Globus pallidus (tissue), 1 donor: ENCODE measurements at places on chromosomes 12 and 14.

- no peak for DNase-seq
These were observed 59.4 kb downstream of the HELB start for GRCh38 chr12:66361703-66362102.

DNA sequence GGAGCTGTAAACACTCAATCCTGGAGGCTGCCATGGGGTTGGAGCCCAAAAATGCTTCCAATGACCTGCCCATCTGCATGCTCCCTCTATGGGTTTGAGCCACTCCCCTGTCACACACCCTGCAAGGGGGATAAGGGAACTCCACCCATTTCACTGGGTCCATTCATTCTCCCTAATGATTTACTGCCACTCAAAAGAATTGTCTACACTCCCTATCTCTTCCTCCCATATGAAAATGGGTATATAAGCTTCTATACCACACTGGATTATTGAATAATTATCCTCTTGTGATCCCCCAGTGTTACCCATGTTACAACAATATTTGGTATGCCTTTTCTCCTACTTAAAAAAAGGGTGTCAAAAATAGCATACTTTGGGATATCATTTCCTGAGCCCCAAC lies 260.8 kb upstream of the CCDC196 start:
- DNase-seq, result no peak

- no peak for DNase-seq
These were observed 26.0 kb downstream of the WBP11 start for GRCh38 chr12:14777271-14777670.

GRCh38 chr12:123233505-123234308 lies 471 bp downstream of the MTRFR start:
- DNase-seq, result no peak

DNA sequence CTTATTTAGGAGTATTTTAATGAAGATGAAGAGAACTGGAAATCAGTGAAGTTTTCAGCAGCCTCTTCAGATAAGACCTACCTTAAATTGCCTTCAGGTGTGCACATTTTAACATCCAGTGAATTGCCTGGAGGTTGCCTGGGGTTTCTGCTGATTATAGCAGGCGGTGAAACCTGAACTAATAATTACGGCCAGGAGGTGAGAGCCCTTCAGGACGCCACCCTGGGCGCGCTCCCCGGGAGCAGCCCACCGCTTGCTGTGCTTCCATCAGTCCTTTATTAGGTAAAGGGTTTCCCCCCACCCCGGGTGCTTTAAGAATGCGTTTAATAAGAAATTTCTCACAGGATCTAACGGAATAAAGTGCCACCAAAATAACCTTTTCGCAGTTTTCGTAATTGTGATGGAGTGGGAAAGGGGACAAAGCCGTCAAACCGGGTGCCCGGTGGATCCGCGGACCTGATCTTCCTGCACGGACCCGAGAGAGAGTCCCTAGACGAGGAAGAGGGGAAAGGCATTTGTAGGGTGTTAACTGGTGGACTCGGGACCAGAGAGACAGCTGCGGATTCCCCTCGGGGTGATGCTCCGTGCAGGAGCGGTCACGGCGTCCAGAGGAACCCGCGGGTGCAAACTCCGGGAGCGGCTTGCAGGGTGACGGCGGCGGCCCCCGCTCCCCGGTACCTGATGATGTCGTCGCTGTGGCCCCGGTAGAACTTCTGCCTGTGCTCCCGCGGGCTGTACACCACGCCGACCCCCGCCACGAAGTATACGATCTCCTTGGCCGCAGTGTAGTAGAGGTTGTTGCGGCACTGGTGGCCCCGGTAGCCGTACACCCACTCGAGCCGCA lies 902 bp downstream of the EML5 start:
- peak; percentile 24 for DNase-seq

GRCh38 chr12:81705586-81705985 lies 53.6 kb downstream of the PPFIA2 start:
- no peak for DNase-seq

DNA sequence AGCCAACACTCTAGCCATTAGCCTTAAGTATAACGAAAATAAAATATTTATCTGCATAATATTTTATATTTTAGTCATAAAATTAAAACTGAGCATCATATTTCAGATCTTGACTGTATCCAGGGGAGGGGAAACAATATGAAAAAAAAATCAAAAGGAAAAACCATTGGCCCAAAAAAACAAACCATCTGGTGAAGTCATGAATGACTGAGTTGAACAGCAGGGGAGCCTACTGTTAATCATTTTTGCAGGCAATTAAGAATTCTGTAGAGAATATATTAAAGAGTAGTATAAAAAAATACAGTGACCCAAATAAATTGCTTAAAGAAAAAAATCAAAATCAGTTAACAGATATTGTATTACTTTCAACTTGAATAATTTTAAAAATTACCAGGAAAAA lies 224.8 kb downstream of the C12orf50 start:
- DNase-seq, result no peak

GRCh38 chr12:72272731-72273498 lies 745 bp downstream of the TRHDE start:
- DNase-seq, result no peak

DNA sequence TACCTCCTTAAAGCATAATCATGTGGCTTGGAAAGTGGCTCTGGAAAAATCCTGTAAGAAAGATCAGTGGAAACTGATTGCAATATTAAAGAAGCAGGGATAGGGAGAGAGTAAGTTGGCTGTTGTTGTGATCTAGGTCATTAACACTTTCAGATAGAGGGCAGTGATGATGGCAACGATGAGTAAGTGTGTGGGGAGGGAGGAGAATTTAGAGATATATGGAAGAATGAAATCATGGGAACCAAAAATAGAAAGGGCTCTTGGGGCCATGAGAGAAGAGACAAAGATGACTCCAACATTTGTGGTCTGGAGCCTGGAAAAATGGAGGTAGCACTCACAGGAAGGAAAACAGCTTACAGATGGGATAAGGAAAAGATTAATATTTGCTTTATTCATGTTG lies 23.3 kb downstream of the SNRPF start:
- DNase-seq, result no peak

GRCh38 chr12:12008931-12009611 lies 61.7 kb upstream of the BCL2L14 start:
- DNase-seq, result no peak

DNA sequence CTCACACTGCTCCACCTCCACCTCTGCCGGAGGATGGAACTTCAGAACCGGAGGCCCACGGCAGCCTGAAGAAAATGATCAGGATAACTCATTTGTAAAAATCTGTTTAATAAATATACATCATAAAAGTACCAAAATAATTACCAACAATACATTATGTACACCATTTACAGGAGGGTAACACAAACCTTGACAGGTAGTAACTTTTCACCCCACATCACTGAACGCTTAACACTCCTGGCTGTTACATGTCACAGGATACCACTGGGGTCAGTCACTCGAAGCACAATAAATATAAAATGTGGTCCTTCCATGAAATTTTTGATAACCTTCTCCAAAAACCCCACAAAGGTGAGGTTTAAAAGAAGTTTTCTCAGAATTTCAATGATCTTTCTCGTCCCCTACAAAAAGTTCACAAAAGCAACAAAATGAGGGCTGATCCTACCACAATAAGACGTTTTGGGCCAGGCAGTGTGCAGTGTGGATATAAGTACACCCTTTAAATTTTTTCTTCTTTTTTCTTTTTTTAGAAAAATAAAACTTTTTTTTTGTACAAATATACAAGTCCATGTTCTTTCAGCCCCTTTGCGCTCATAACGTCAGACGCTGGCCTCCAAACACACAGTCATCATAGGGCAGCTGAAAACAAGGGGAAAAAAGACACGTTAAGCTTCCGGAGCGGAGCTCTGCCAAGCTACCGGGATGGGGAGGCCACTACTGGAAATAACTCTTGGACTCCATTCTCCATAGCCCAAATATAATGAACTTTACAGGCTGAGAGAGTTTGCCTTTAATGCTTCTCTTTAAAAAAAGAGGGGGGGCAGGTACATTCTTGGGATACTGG lies 2.9 kb downstream of the NFKBIA start:
- DNase-seq, result no peak

- peak; percentile 19 for DNase-seq
These were observed 38.7 kb upstream of the CRY1 start for GRCh38 chr12:107131832-107132616.

GRCh38 chr14:79298373-79298772 lies 912.9 kb downstream of the DIO2 start:
- DNase-seq, result no peak

DNA sequence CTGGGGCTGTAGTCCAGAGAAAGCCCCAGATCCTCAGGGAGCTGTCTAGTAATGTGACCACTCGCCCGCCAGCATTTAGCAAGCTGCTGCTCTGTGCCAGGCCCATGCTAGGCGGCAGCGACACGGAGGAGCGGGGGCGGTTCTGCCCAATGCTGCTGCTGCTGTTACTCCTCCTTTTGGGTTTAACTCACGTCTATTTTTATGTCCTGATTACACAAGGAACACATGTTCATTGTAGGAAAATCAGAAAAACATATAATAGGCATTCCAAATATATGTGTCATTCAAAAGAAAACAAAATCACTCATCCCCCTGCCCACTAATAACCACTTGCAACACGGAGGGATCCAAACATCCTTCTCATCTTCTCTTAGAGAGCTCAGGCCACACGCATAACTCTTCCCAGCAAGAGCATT lies 30.4 kb downstream of the CCDC92 start:
- DNase-seq, result no peak

DNA sequence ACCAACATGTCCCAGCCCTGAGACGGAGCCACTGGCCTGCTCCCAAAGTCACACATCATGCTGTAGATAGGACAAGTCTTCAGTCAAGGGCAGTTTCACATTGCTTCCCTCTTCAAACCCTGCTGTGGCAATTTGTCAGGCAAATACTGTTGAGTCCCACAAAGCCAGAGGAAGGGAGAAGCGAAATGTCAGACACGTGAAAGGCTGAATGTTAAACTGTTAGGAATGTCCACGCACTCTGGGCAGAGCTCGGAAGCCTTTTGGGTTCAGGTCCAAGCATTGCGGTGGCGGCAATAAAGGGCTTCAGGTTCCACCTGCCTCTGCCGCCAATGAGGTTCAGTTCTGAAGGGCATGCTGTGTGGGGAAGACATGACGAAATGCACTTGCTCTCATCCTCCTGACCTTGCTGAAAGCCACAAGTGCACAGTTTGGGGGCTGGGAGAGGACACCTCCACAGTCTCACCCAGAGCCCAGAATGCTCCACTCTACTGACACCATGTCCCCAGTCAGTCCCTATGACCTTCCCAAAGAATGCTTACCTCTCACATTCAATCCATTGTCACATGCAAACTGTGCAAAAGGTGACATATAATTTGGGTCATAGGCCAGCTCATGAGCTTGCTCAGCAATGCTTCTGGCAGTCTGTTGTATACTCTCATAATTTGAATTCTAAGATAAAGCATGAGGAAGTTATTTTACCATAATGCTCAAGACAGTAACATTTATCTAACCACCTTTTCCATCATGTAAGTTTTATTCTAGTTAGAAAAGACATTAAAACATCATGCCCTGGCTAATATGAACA lies 35.7 kb downstream of the RAD9B start:
- no peak for DNase-seq

GRCh38 chr14:71931492-71932228 lies 569 bp upstream of the RGS6 start:
- DNase-seq, result peak; percentile 31

DNA sequence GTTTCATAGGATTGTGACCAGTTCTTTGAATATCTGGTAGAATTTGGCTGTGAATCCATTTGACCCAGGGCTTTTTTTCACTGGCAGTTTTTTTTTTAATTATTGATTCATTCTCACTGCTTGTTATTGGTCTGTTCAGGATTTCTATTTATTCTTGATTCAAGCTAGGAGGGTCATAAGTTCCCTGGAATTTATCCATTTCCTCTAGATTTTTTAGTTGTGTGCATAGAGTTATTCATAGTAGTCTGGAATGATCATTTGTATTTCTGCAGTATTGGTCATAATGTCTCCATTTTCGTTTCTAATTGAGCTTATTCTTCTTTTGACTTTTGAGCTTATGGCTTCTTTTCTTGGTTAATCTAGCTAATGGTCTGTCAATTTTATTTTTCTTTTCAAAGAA lies 291.6 kb downstream of the AKAP6 start:
- no peak for DNase-seq

GRCh38 chr12:12546314-12546772 lies 16.3 kb downstream of the DUSP16 start:
- no peak for DNase-seq

GRCh38 chr12:94689002-94689645 lies 38.8 kb upstream of the TMCC3 start:
- DNase-seq, result no peak

DNA sequence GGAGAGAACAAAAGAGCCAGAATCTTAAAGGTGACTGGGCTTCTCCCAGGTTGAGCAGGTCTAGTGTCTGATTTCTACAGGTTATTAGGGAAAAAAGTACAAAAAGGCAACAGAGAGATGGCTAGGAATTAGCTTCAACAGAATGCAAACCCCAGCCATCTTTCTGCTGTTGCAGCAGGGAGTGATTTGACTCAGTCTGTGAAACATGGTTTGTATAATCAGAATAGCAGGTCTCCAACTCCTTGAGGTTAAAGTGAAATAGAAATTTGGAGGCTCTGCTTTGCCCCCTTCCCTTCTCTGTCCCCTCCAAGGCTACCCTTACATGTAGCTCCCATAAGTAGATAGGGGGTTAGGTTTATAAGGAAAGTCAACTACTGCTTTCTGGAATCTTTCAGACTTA lies 105.8 kb downstream of the AKAP6 start:
- DNase-seq, result no peak

- DNase-seq, result no peak
These were observed 48.7 kb downstream of the RASSF3 start for GRCh38 chr12:64658892-64659481.

DNA sequence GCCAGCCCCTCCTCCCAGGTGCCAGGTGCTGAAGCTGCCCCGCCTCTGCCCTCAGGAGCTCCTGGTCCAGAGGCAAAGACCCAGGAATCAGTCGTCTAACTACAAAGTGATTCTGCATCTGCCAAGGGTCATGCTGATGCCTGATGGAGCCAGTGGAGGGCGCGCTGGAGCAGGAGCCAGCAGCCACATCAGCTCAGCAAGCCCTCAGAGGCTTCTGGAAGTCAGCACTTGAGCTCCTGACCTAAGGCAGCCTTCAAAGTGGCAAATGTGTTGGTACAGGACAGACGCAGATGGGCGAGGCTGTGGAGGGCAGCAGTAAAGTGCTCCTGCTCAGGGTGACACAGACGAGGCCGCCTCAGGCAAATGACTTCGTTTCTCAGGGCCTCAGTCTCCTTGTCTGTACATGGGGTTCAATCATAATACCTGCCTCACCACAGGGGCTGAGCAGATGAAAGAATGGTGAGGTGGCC lies 10.9 kb downstream of the C12orf43 start:
- no peak for DNase-seq
